T-helper 2 cell treated with Interferon-gamma antibody and Interleukin-4, amounts not matched to agents 100 ng/mL and 5 ng/mL, for 36 hours (primary cell): ENCODE measurements at places on chromosomes 11 and 22. TPM values are rescaled to one million over a fixed set of nuclear protein-coding genes. Genes with fewer than 3 reads are reported as not detected.

The LAYN gene
- total RNA-seq, result 1.1 and 1.3 TPM in 2 replicates

The CASP5 gene
- total RNA-seq, result not detected in 2 replicates

The SYVN1 gene
- total RNA-seq, result 48.5 and 50.4 TPM in 2 replicates

The SEPTIN3 gene
- total RNA-seq, result 4.0 and 4.6 TPM in 2 replicates

The CEP126 gene
- 1.0 and 1.2 TPM in 2 replicates for total RNA-seq

The KCNQ1OT1 gene
- 0.48 TPM in 2 replicates for total RNA-seq

The MCHR1 gene
- total RNA-seq, result not detected in 2 replicates

The CCDC179 gene
- not detected in 2 replicates for total RNA-seq

The MYO18B gene
- total RNA-seq, result 1.3 and 1.9 TPM in 2 replicates

The APOA4 gene
- not detected in 2 replicates for total RNA-seq

The ANO3 gene
- not detected in 2 replicates for total RNA-seq

The SLC22A9 gene
- not detected in 2 replicates for total RNA-seq

The BARX2 gene
- total RNA-seq, result 0.09 and 0.43 TPM in 2 replicates

The ZPR1 gene
- 66.1 and 67.8 TPM in 2 replicates for total RNA-seq

The FAM83F gene
- 0.02 TPM in 1 of 2 replicates, not detected in the other for total RNA-seq

The OR52E5 gene
- total RNA-seq, result not detected in 2 replicates

The UBQLN3 gene
- not detected in 2 replicates for total RNA-seq

The NXPE2 gene
- not detected in 2 replicates for total RNA-seq

The BLID gene
- total RNA-seq, result not detected in 2 replicates

The CYB5R2 gene
- total RNA-seq, result 1.6 and 1.7 TPM in 2 replicates

The MYRF gene
- total RNA-seq, result 1.2 and 1.3 TPM in 2 replicates

The SOX6 gene
- total RNA-seq, result 0.34 TPM in 1 of 2 replicates, not detected in the other
